ENCODE measurements at places on chromosomes 5 and 9.

DNA sequence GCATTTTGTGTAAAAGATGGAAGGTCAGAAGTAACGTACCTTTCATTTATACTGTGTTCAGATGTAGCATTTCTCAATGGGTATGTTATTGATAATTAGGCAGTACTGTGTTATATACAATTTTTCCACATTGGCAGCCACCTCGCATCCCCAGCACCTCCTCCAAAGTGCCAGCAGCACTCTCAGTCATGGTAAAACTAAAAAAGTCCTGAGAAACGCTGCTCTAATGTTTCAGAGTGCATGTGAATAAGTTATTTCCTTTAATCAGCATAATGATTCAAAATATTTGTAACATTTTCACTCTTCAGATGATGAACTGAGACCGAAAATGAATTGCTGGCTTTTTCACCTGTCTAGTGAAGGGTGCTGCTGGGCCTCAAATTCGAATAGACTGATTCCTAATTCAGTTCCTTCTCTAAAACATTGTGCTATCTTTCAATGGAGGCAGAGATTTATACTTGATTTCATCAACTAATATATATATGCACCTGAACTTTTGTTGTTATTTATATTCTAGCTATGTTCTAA lies 79.9 kb upstream of the ANKRD55 start:
- no peak for DNase-seq

DNA sequence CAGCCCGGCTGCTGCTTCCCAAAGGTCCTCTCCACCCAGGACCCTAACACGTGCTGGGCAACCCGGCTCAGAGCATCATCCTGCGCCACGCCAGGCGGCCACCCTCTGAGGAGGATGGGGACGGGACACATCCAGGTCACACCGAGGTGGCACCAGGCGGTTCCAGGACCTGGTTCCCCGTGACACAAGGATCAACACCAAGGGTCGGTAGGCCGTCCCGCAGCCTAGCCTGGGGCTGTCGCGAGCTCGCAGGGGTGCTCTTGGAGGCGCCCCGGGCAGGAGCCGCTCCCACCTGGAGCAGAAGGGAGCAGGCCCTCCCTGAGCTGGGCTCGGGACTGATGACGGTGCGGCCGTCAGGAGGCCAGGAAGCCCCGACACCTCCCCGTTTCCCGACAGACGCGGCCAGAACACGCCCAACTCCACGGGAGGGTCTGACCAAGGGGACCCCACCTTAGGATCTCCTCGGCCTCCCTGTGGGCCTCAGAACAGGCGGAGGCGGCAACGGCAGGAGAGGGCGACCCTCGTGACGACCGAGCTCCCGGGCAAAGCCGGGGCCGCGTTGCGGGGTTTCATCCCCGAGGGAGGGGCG lies 6.3 kb downstream of the EXD3 start:
- no peak for DNase-seq

DNA sequence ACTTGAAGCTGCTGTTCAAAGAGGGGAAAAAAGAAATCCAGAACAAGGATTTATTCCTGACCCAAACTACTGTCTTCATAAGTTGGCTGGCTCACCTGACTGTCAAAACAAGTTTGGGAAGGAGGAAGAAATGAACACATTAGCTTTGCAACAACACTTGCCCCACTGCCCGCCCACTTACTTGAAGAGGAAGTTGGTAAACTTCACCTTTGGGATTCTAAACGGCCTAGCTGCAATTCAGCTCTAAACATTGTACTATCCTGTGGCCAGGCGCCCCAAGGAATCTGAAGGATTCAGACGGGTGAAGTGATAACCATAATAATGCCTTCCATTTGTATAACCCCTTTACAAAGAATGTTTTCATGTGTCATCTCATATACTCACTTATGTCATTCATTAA lies 199.4 kb downstream of the ARRDC3 start:
- no peak for DNase-seq

- DNase-seq, result peak; percentile 49
These were observed 762 bp downstream of the CACNA1B start for GRCh38 chr9:137878146-137878941.

DNA sequence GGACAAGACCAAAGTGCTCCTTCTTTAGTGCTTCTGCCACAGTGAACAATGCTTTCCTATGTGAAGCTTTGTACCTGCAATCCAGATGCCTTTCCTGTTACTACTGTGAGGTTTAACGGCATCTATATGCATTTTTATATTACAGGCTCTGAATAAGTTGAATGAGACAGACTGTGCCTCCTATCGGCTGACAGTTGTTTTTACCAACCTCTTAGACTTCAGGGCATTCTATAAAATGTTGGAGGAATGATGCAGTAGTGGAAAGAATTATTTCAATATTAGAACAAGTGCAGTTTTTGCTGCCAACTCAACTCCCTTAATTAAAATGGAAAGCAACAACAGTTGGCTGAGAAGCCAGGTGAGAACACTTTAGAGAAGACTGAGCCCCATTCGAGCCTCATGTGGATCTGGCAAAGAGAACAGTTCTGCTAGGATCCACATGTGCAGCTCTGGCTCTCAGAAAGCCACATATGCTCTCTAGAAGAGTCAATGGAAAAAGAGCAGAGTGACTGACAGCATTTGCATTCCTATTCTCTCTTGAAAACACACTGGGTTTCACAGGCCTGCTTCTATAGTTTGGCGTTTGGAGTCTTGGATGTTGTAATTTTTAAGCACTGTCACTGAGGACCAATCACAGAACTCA lies 147.5 kb downstream of the LURAP1L start:
- DNase-seq, result no peak

DNA sequence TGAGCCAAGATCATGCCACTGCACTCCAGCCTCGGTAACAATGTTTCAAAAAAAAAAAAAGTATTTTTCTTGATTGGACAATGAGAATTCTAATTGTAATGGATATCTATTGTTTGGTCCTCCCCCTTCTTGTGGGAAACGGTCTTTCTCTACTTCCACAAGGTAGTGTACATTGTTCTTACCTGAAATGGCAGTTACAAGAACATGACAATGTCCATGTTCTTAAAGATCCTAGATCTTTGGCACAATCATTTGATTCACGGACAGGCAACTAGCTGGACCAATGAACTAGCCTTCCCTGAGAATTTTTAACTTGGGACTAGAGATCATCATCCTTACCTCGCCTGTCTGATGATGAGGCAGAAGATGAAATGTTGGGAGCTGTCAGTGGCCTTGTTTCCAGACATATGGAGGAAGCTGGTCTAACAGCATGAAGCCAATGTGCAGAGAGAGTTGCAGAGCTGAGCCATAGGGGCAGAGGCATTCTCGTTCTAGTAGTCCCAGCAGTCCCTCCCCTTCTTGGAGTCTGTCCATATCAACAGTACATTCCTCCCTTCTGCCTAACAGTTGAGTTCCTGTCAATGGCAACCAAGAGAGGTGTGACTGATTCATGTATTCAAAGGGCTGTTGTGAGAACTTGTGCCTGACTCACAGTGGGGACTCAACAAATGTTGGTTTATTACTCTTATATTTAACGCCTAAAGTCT lies 2.1 kb upstream of the MARCHF6 start:
- DNase-seq, result peak; percentile 60

- no peak for DNase-seq
These were observed 1433.3 kb upstream of the C9orf72 start for GRCh38 chr9:29006628-29007027.

GRCh38 chr5:102782217-102782872 lies 27.2 kb downstream of the PAM start:
- no peak for DNase-seq

DNA sequence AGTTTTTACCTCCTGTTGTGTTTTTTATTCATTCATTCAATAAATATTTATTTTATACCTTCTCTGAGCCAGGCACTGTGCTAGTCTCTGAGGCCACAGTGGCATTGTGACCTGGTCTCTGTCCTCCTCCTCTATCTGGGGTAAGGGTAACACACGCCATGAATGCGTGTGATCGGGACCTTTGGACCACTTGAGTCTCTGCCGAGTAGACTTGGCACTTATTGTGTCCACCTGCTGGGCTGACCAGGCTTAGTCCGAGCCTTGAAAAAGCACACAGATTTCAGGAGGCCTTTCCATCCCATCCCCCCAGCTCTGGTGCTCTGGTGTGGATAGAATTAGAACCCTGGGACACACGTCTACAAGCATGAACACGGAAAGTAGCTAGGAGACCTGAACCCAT lies 58.7 kb downstream of the ERGIC1 start:
- no peak for DNase-seq

GRCh38 chr9:103991698-103992097 lies 102.4 kb upstream of the SMC2 start:
- DNase-seq, result no peak

DNA sequence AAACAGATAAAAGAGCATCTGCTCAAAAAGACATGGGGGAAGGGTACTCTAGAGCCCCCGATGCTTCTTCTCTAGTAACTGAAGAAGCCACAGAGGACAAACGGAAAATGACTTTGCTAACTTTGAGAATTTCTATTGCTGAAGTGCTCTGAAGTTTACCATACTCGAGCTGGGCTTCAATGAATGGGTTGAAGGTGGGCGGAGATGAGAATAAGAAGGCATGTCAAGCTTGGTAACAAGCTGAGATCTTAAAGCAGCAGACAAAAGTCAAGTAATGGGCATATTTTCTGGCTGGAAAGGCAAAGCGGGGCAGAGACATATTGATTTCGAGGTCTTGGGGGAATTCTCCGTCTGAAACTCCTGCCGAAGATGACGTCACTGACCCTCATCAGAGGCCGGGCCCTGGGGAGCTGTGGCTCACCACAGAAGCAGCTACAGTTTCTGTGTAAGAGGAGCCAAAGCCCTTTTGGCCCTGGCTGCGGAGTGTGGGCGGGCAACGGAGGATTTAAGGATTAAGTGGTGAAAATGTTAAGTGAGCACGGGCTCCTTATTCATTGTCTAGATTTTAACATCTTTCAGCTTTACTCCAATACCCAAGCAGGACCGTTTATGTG lies 115.8 kb upstream of the SLIT3 start:
- DNase-seq, result no peak

GRCh38 chr5:80915716-80916115 lies 44.4 kb upstream of the RASGRF2 start:
- DNase-seq, result no peak

DNA sequence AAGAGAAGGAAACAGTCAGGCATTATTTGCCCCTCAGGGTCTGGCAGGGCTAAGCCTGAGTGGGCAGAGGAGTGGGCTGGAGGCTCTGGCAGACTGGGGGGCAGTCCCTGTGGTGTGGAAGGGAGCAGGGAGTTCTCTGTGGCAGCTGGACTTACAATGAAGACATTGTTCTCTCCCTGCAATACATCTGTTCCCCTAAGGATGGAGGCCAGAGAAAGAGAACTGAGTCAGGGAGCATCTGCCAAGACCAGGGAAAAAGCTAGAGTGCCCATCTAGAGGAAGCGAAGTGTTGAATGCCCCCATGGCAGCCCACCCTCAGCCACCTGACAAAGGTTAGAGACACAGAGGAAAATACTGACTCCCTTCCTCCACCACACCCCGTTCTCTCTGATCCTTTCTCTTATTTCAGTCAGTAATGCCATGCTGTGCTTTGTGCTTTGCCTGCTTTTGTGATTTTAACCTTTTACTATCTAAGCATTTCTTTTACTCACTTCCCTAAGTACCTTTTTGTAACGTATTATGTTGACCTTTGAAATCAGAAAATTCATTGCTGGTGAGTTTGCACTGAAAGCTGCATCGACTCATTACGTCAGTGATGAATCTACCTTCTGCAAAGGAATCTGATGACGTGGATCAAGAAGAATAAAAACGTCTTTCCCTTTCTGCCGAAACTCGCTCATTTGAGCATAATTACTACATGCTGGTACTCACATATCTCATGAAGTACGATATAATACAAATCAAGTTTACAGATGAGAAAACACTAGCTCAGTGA lies 76.0 kb downstream of the ACTL7B start:
- no peak for DNase-seq

- no peak for DNase-seq
These were observed 12.3 kb downstream of the KIF4B start for GRCh38 chr5:155025895-155026294.

GRCh38 chr9:89527084-89527483 lies 29.2 kb upstream of the SEMA4D start:
- DNase-seq, result no peak

- no peak for DNase-seq
These were observed 7.5 kb upstream of the PFDN1 start for GRCh38 chr5:140310434-140310833.

- no peak for DNase-seq
These were observed 12.3 kb downstream of the DCAF10 start for GRCh38 chr9:37812773-37813379.

Data from testis (tissue), 5 donors.